ENCODE measurements at places on chromosomes 6 and 20. TPM values are rescaled to one million over a fixed set of nuclear protein-coding genes. Genes with fewer than 3 reads are reported as not detected.

FOXC1 gene
- 4.8 TPM for total RNA-seq

KCTD20 gene
- 79.9 TPM for total RNA-seq

GGTLC1 gene
- total RNA-seq: not detected

GSTA2 gene
- total RNA-seq: not detected

RIPOR2 gene
- total RNA-seq: 17.8 TPM

TNNC2 gene
- 1.2 TPM for total RNA-seq

EEF1A2 gene
- 214 TPM for total RNA-seq

CAP2 gene
- total RNA-seq: 33.7 TPM

SPINT4 gene
- not detected for total RNA-seq

SLC22A7 gene
- total RNA-seq: 0.31 TPM

ACSS1 gene
- total RNA-seq: 3.7 TPM

KCNQ5 gene
- total RNA-seq: 12.9 TPM

CUL7 gene
- total RNA-seq: 12.8 TPM

PARD6B gene
- total RNA-seq: 17.5 TPM

ZNF292 gene
- total RNA-seq: 177 TPM

SYNDIG1 gene
- total RNA-seq: 32.6 TPM

JPH2 gene
- total RNA-seq: 0.16 TPM

TFAP2A gene
- not detected for total RNA-seq

PHACTR3 gene
- total RNA-seq: 42.1 TPM

GJA1 gene
- total RNA-seq: 87.7 TPM

GJA10 gene
- total RNA-seq: not detected

OPN5 gene
- total RNA-seq: not detected

TRIM27 gene
- total RNA-seq: 65.2 TPM

CPXM1 gene
- 7.8 TPM for total RNA-seq

KCNK5 gene
- 0.16 TPM for total RNA-seq

DDX27 gene
- 18.2 TPM for total RNA-seq

SLC52A3 gene
- not detected for total RNA-seq

FAM217A gene
- total RNA-seq: not detected

PGC gene
- total RNA-seq: not detected

MATN4 gene
- not detected for total RNA-seq

PTP4A1 gene
- 83.0 TPM for total RNA-seq

WFDC2 gene
- 3.4 TPM for total RNA-seq

DYNLT2 gene
- total RNA-seq: 2.8 TPM

MUCL3 gene
- not detected for total RNA-seq

NXT1 gene
- 23.6 TPM for total RNA-seq

MYL9 gene
- total RNA-seq: 0.78 TPM

SEMG1 gene
- total RNA-seq: not detected

TSHZ2 gene
- 0.31 TPM for total RNA-seq

ADGRG6 gene
- total RNA-seq: 28.2 TPM

ADGRF1 gene
- not detected for total RNA-seq

DDO gene
- total RNA-seq: 0.16 TPM

UNC5CL gene
- 0.16 TPM for total RNA-seq

GGT7 gene
- 19.0 TPM for total RNA-seq

DST gene
- total RNA-seq: 329 TPM

RAET1G gene
- not detected for total RNA-seq
